Mammary epithelial cell (primary cell): ENCODE measurements at places on chromosomes 3 and 15. TPM values are rescaled to one million over a fixed set of nuclear protein-coding genes. Genes with fewer than 3 reads are reported as not detected.

DNA sequence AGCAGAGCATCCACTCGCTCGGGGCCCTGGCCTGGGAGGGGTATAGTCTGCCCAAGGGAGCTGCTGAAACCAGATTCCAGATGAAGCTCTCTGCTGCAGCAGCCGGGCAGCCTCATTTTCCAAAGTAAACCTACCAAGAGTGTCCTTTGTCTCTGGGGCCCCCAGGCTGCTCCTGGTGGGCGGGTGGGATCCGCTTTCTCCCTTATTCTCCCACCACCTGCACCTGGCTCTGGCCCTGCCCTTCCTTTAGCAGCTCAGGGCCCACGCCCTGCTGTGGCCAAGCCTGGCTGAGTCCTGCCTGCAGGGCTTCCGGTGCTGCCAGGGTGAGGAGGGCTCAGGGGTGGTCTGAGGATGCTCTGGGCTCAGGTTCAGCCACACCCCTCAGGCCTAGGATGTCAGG is 13.0 kb downstream of the SCN5A start:
- no peak for DNase-seq

DNA sequence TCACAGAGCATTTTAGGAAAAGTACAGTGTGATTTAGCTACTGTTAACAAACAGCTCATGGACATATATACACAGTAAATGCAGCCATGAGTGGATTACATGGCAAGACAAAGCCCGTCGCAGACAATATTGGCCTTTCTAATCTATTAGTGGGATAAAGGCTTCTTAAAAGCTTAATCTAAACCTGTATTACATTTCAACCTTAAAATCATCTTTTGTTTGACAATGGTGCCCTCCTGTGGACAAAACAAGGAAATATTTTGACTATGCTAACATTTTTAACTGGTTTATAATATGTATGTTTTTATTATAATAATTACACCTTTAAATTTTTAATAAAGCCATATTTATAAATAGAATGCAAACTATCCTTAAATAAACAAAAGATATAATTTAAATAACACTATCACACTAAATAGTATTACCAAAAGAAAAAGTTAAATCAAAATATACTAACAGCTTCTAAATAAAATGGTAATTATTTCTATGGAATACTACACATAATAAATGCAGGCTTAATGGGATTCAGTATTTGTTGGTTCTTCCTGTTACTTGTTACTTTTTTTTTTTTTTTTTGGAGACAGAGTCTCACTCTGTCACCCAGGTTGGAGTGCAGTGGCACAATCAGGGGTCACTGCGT is 38.6 kb downstream of the TAFA4 start:
- peak; percentile 16 for DNase-seq

- no peak for DNase-seq
Measured at GRCh38 chr15:68930268-68931022, at the start of gene SPESP1. Gene SPESP1, plus strand, starts transcription at chr15:68930525. Its CDS starts 129 bp downstream, at chr15:68930654.

- DNase-seq, result no peak
Measured at GRCh38 chr3:52246264-52246620, 683 bp downstream of the PPM1M start.

GRCh38 chr3:39965461-39965860 is 156.1 kb downstream of the MYRIP start:
- DNase-seq, result no peak

DNA sequence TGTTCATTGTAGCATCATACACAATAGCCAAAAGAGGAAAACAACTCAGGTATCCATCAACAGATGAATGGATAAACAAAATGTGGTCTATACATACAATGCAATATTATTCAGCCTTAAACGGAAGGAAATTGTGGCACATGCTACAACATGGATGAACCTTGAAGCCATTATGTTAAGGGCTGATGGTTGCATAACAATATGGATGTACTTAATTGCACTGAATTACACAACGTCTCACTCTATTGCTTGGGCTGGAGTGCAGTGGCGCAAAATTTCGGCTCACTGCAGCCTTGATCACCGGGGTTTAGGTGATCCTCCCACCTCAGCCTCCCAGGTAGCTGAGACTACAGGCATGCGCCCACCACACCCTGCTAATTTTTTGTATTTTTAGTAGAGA is 7.0 kb upstream of the TMEM62 start:
- DNase-seq, result no peak

- no peak for DNase-seq
Measured at GRCh38 chr3:173799060-173799816, 401.7 kb downstream of the NLGN1 start.

GRCh38 chr15:57495041-57495440 is 96.7 kb upstream of the MYZAP start:
- no peak for DNase-seq

GRCh38 chr3:172614340-172615274 is 91.4 kb upstream of the TNFSF10 start:
- no peak for DNase-seq

GRCh38 chr3:123525433-123525832 is 59.4 kb downstream of the HACD2 start:
- no peak for DNase-seq

GRCh38 chr15:85550283-85550682 is 169.9 kb downstream of the AKAP13 start:
- no peak for DNase-seq

DNA sequence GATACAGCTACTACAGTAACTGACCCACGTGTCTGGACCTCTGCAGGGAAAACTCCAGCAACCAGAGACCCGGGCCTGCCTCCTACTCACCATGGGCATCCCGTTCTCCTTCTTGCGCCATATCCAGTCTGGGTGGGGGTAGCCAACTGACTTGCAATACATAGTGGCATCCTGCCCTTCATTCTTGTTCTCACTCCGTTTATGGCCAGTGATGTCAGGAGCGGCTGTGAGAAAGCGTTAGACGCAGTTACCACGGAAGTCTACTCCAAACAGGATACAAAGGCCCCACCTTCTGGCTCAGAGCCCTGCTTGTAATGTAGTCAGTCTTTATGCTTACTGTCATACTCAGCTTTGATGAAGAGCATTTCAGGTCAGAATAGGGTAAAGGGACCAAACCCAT is 59.6 kb downstream of the NPTN start:
- peak; percentile 64 for DNase-seq

- DNase-seq, result peak; percentile 94
Measured at GRCh38 chr15:82832601-82833361, 23.4 kb downstream of the WHAMM start.

DNA sequence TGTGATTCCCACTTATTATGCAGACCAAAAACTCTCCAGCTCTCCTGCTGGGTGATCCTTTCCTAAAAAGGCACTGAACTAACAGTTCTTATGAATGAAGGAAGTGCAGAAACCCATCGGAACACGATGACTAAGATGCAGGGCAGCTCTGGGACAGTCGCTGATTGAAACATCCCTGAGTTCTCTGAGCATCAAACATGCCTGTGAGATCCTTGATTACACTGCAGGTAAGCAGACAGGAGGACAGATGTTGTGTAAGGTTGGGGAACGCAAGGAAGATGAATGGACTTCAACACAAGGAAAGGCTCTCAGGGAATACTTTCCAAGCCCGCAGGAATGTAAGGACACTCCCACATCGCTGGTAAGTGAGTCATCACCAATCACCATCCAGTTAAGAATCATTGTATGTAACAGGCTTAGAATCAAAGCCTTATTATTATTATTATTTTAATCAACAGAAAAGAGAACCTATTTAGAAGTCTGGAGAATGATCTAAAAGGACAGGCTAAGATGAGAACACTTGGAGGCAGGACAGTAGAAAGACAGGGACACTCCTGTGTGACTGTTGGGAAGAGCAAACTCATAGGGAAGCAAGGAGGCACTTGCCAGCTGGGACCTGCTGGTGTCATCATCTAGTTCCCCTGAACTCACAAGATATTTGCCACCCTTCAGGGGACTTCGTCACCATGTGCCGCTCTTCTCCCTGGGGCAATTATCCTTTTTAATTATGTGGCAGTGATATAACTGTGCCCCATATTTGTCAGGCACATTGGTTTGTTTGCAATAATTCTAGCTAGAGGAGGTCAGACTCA is 26.0 kb downstream of the TMEM158 start:
- DNase-seq, result peak; percentile 99

GRCh38 chr3:57226176-57226575 is 1.4 kb upstream of the APPL1 start:
- DNase-seq, result no peak

DNA sequence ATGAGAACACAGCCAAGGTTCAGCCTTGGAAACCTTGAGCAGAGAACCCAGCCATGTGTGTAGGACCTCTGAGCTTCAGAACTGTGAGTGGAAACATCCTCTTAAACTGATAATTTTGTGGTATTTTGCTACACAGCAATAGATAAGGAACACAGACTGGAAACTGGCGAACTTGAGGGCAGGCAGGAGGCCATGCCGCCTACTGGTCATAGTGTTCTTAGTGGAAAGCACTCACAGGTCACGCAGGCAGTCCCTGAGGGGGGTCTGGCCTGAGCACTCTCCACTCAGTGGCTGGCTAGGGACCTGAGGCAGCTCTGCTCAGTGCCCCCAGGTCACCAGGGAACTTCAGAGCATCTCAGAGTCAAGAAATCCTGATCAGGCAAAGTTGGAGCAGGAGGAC is 9.7 kb upstream of the XIRP1 start:
- no peak for DNase-seq

- no peak for DNase-seq
Measured at GRCh38 chr3:130661140-130661891, 85.3 kb downstream of the PIK3R4 start.

DNA sequence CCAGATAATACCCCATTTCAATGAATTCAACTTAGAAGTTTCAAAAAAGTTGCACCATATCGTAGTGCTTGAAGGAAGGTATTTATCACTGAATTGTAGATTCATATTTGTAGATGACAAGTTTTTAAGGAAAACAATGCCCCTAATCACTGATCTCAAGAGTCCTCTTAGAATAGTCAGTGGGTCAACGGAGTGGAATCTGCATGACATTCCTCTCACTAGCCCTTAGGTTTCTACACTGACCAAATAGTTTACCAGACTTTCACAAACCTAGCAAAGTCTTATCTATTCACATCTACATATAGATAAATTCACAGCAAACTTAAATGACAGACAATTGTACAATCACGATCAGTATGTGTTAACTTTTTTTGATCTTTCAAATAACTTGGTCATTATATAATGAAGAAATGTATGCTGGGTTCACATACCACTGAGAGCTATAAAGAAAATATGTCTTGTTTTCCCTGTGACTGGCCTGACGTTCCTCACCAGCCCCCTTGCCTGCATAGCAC is 35.7 kb upstream of the PHLDB2 start:
- DNase-seq, result no peak

DNA sequence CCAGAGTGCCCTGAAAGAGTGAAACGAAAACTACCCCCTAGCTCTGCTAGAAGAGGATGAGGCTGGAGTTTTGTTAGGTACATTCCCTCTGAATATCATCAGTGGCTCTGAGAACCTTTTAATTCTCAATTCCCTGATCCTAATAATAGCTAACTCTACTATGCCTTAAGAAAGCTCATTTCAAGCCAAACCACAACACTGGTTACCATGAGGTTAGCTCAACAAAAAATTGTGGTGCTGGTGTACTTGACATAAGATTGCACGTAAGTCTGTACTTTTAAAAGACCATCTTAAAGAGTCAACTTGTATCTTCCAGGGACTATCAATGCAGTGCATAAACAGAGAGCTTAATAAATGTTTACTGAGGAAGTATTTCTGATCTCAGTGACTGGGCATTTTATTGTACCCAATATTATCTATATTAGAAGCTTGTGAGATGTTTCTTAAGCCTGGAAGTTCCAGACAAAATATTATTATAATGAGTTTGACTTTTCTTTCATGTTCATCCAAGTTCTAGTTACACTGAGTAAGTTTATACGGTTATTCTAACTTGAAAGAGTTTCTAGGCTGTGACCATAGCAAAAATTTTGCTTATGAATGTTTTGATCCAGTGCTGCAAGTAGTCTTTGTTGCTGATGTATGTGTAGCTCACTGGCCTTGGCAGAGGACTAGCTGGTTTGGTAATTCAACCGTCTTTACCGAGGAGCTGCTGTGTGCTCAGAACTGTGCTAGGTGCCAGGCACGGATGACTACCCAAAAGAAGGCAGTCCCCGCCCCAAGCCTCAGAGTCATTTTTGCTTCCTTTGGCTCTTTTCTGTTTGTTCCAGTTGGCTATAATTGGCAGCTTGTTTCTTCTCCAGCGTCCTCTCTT is 334.4 kb upstream of the TRIM42 start:
- no peak for DNase-seq

- DNase-seq, result no peak
Measured at GRCh38 chr3:89252860-89253259, 145.4 kb downstream of the EPHA3 start.

DNA sequence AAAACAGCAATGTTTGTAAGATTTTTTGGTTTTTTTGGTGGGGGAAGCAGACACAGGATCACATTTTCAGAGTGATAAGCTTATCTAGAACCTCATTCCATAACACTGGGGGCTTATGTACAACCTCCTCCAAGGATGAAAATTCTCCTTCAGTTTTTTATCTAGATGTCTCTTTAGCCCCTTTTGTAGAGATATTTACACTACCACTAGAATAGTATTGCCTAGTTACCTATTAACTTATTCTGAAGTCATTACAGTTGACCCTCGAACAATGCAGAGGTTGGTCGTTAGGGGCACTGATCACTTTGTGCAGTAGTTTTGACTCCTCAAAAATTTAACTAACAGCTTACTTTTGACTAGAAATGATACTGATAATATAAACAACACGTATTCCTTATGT is 32.8 kb downstream of the IFT57 start:
- DNase-seq, result no peak

DNA sequence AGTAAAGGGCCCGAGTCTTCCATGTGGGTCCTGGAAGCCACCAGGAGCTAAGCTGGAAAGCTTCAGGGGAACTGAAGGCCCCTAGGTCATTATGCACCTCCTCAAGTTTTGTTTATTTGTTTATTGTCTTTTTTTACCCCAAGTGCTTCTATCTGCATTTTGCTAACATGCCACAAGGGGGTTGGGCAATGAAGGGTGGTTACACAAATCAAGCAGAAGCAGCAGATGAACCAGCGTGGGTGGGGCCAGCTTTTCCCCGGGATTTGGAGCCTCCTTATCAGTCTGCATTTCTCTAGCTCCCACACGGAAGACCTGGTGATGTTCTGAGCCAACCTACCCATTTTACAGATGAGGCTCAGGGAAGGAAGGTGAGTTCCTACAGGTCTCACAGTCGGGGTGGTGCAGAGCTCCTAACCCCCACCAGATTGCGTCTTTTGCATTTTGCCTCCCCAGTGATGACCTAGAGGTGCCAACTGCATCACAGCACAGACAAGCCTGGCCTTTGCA is 16.8 kb downstream of the TMC3 start:
- DNase-seq, result no peak

DNA sequence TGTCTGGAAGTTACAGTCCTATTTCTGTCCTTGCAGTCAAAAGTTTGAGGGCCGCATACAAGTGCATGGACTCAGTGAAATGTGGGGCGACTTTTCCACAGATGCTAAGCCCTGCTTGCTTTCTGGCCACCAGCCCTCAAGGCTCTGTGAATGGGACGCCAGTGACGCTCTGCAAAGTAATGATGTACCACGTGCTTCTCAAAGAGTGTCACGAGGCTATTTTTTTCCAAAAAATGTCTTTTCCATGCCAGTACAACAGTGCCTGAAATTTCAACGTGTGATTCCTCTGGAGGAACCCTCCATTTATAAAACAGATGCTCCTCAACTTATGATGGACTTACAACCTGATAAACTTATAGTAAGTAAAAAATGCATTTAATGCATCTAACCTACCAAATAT is 281.8 kb upstream of the CRBN start:
- DNase-seq, result no peak

- DNase-seq, result no peak
Measured at GRCh38 chr15:98358971-98359370, 289.4 kb upstream of the IGF1R start.

The GP9 gene
- not detected for polyA plus RNA-seq

The ISL2 gene
- polyA plus RNA-seq, result 0.02 TPM

The ANKUB1 gene
- 0.15 TPM for polyA plus RNA-seq

The PTH1R gene
- not detected for polyA plus RNA-seq

The THSD4 gene
- 33.7 TPM for polyA plus RNA-seq

The PCOLCE2 gene
- polyA plus RNA-seq, result 2.9 TPM

The AMIGO3 gene
- polyA plus RNA-seq, result not detected

The CCR8 gene
- polyA plus RNA-seq, result not detected
